Pancreas (tissue), 10 donors: ENCODE measurements at places on chromosomes 1 and 21.

- DNase-seq = peak; percentile 57
- H3K36me3 ChIP-seq = no peaks in the 10 kb centered on the region
- no peak overlapping the region for H3K4me3 ChIP-seq
- H3K27ac ChIP-seq = no peak overlapping the region
- H3K4me1 ChIP-seq = no peaks in the 10 kb centered on the region
Measured at GRCh38 chr21:40143822-40144525, 276.7 kb downstream of the PCP4 start.

DNA sequence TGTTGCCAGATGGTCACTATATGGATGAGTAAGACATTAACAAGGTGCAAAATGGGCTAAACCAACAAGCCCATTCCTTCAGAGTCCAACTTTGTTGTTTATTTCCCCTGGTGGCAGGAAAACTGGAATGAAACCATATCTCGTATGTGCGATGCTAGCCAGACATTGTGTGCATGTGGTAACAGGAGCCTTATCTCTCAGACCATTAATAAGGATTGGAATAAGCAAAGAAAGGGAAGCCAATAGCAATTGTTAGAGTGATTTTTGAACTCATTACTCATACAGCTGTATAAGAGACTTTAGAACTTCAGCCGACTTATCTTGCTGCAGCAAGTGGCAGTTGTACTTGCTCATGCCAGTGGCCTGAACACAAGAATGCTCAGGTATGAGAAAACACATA is 30.0 kb upstream of the HMCN1 start:
- H3K36me3 ChIP-seq = no peaks in the 10 kb centered on the region
- H3K27ac ChIP-seq = no peak overlapping the region
- no peak overlapping the region for H3K4me3 ChIP-seq
- DNase-seq = no peak

DNA sequence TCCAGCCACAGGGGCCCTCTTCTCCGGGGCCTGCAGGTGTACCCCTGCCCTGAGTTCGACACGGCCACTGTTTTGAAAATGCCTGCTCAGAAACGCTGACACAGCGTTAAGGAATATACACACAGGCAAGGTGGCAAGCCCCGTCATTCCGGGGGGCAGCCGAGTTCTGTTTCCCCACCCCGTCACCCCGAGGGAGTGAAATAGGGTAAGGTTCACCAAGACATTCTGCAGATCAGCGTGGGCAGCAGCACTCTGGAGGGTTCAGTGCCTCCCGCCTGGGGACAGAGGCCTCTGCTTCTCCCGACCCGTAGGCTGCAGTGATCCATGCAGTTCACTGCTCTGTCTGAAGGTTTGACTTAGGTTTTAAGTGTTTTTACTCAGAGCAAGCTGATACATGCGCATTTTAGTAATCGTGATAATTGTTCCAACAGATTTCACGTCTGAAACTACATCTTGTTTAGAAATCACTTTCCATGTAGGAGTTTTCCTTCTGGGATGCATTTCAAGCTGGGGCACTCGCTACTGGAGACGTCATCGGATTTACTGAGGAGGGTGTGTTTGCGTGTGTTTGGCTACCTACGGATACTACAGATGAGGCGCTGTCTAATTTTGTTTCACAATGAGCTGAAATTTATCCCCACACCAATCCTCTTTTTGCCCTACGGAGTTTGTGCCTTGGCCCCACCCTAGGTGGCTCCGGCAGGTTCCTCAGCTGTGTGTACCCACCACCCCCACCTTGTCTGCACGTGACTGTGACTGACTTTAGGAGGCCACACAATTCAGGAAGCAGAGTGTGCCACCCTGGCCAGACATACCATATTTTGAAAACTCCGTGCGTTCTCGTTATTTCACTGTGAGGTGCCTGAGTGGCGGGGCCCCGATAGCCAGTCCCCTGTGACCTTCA is 63.5 kb downstream of the AGPAT3 start:
- no peak overlapping the region for H3K4me3 ChIP-seq

- peak; percentile 88 for DNase-seq
- H3K27me3 ChIP-seq = no peaks in the 10 kb centered on the region
- H3K4me3 ChIP-seq = peak within 1 kb of the TSS; percentile 42
- H3K27ac ChIP-seq = peak within 1 kb of the TSS; percentile 5
Measured at GRCh38 chr1:71047635-71048607, at the start of gene PTGER3. TSS of gene PTGER3 (minus strand) at chr1:71047816. CDS start at chr1:71047577, 239 bp downstream.

DNA sequence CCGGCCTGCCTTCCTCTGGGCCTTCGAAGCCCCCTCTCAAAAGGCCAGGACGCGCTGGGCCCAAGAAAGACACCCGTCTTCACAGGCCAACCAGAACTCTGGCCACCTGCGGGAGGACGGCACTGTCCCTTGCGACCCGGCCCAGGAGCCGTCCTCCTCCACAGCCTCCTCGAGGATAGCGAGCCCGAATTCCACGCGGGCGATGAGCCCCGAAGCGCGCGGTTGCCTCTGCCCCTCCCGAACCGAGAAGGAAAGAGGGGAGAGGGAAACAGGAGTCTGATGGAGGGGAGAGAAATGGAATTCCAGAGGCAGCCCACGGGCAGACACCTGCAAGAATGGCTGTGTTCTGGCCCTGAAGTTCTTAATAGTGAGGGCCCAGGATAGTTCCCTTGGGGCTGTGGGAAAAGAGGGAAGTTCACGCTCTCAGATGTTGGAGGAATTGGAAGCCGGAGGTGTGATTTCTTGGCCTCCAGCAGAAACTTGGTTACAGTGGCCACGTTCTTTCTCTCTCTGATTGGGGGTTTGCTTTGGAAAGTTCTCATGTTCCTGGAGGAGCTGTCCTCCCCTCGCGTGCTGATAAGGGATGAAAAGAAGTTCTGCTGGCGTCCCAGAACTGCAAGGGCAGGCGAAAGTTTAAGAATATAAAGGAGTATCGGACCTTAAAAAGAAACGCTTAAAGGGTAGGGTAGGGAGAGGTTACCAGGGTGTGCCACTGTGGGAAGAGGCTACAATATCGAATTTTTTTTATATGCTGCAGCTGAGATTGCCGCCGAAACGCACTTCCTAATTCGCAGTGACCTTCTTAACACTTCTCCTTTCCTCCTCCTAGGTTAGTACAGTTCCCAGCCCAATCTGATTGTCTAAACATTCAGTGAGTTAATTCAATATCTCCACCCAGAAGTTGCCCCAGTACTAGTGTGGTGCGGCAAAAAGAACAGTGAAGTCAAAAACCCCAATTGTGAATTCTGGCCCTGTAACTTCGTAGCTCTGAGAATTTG is 5.8 kb upstream of the SLC44A5 start:
- H3K36me3 ChIP-seq = no peaks in the 10 kb centered on the region
- peak overlapping the region; percentile 30 for H3K4me3 ChIP-seq
- peaks cover 13% of the 10 kb centered on the region for H3K27me3 ChIP-seq
- no peak overlapping the region for H3K27ac ChIP-seq

DNA sequence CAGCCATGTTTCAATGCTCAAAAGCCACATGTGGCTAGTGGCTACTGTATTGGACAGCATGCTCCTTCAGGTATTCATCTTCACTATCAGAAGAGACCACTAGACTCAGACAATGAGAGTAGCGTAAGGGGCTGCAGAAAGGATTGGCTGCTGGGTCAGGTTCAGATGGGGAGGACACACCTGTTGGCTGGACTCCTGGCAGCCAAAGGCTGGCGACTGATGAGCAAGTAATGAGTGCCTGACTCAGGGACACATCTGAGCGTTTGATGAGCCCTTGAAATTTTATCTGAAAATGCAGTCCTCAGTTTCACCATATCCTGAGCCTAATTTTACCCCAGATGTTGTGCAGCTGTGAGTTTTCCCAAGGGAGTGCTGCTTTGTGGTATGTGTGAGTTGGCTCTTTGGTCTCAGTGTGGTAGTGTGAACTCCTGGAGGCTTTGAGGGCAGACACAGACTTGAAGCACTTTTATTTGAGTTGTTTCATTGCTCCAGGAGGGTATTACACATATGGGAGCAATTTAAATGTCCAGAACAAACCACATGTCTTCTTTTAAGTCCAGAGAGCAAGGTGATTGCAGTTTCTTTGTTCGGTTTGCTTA is 9.6 kb downstream of the ST6GALNAC3 start:
- no peaks in the 10 kb centered on the region for H3K36me3 ChIP-seq
- H3K4me1 ChIP-seq = no peaks in the 10 kb centered on the region
- H3K27me3 ChIP-seq = no peaks in the 10 kb centered on the region
- no peak overlapping the region for H3K4me3 ChIP-seq
- peak; percentile 31 for DNase-seq

- no peak overlapping the region for H3K27ac ChIP-seq
- H3K4me1 ChIP-seq = no peaks in the 10 kb centered on the region
- H3K36me3 ChIP-seq = no peaks in the 10 kb centered on the region
- no peak overlapping the region for H3K4me3 ChIP-seq
- DNase-seq = no peak
Measured at GRCh38 chr1:30812076-30812475, 54.5 kb upstream of the LAPTM5 start.

GRCh38 chr1:221487781-221488524 is 253.9 kb downstream of the DUSP10 start:
- H3K27ac ChIP-seq = no peak overlapping the region
- DNase-seq = no peak
- no peaks in the 10 kb centered on the region for H3K27me3 ChIP-seq
- H3K36me3 ChIP-seq = no peaks in the 10 kb centered on the region
- no peaks in the 10 kb centered on the region for H3K4me1 ChIP-seq

DNA sequence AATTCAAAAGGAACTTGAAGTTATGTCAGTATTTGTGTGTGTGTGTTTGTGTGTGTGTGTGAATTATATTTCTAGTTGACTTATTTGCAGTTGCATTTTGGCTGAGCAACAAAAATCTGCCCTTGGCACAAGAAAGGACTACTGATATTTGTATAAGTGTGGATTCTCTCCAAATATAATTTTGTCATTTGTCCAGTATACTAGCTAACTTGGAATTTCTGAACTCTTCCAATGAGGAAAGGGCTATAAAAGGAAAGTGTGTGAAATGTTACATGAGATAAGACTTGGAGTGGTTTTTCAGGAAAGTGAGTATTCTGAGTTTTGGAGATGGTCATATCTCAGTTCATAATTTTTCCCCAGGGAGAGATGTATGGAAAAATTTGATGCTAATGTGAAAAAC is 1384.1 kb upstream of the B3GALT2 start:
- DNase-seq = no peak
- no peak overlapping the region for H3K27ac ChIP-seq
- no peak overlapping the region for H3K4me3 ChIP-seq

DNA sequence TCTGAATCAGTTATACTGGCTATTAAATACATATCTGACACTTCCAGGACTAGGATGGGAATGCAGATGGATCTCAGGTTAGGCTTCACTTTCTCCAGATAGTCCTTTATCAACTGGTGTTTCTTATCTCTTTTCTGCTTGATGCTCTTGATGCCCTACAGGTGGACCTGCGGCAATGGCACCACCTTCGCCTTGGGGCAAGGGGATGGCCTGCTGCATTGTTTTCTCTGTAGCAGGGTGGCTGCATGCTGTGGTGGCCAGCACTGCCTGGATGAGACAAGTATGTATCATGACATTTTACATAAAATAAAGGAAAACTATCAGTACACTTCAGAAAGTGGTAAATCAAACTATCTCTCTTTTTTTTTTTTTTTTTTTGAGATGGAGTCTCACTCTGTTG is 217.7 kb upstream of the ZP4 start:
- H3K4me1 ChIP-seq = no peaks in the 10 kb centered on the region
- H3K36me3 ChIP-seq = no peaks in the 10 kb centered on the region
- H3K27me3 ChIP-seq = no peaks in the 10 kb centered on the region
- no peak overlapping the region for H3K4me3 ChIP-seq
- H3K27ac ChIP-seq = no peak overlapping the region

- H3K36me3 ChIP-seq = no peaks in the 10 kb centered on the region
- no peak overlapping the region for H3K27ac ChIP-seq
- no peak overlapping the region for H3K4me3 ChIP-seq
- no peaks in the 10 kb centered on the region for H3K4me1 ChIP-seq
- no peak for DNase-seq
- no peaks in the 10 kb centered on the region for H3K27me3 ChIP-seq
Measured at GRCh38 chr1:209589863-209590262, 6.3 kb downstream of the CAMK1G start.

- peaks cover 38% of the 10 kb centered on the region for H3K4me1 ChIP-seq
- H3K4me3 ChIP-seq = peak overlapping the region; percentile 96
- peak; percentile 62 for DNase-seq
- no peaks in the 10 kb centered on the region for H3K27me3 ChIP-seq
Measured at GRCh38 chr1:228082918-228083870, 686 bp downstream of the ARF1 start.

DNA sequence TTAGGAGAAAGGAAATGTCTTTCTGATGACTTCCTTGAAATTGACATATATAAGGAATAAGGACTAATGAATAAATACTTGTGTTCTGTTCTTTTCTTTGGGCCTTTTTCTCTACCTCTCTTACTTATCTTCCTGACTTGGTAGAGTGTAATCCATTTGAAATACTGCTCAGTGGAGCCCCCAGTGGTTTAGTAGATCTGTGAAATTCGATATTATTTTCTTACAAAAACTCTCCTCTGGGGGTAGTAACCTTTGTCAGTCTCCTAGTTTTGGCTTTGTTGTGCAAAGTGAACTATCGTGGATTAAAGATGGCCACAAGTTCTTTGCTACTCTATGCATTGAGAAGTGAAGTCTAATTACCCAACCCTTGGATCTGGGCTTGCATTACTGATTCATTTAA is 48.8 kb downstream of the DUSP10 start:
- H3K27ac ChIP-seq = no peak overlapping the region
- H3K36me3 ChIP-seq = no peaks in the 10 kb centered on the region
- H3K4me3 ChIP-seq = no peak overlapping the region
- H3K27me3 ChIP-seq = no peaks in the 10 kb centered on the region

GRCh38 chr1:224736619-224737352 is 120.7 kb downstream of the CNIH3 start:
- no peak overlapping the region for H3K27ac ChIP-seq
- DNase-seq = no peak
- no peak overlapping the region for H3K4me3 ChIP-seq
- no peaks in the 10 kb centered on the region for H3K27me3 ChIP-seq
- no peaks in the 10 kb centered on the region for H3K4me1 ChIP-seq

GRCh38 chr1:239987103-239987745 is 104.5 kb upstream of the FMN2 start:
- peak; percentile 39 for DNase-seq
- H3K27ac ChIP-seq = no peak overlapping the region
- no peak overlapping the region for H3K4me3 ChIP-seq
- H3K36me3 ChIP-seq = no peaks in the 10 kb centered on the region
- no peaks in the 10 kb centered on the region for H3K4me1 ChIP-seq

DNA sequence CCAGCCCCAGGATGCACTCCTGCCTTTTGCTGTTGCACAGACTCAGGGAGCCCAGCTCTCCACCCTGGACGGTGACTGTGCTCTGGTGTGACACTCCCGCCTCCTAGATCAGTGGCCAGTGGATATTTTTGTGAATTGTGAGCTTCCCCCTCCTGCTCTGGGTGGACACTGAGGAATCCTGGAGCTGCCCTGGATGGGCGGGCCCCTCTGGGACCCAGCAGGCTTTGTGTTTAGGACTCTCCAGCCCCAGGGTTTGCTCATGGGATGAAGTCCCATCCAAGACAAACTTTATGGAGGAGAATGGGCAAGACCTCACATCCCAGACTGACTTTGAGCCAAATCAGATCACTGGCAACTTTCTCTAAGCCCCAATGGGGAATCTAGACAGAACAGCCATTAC is 16.1 kb downstream of the SLC6A9 start:
- H3K36me3 ChIP-seq = no peaks in the 10 kb centered on the region
- H3K27ac ChIP-seq = no peak overlapping the region
- H3K4me1 ChIP-seq = no peaks in the 10 kb centered on the region
- no peaks in the 10 kb centered on the region for H3K27me3 ChIP-seq
